Spleen (tissue), 13 donors: ENCODE measurements at places on chromosomes 11 and 22. TPM values are rescaled to one million over a fixed set of nuclear protein-coding genes. Genes with fewer than 3 reads are reported as not detected.

DNA sequence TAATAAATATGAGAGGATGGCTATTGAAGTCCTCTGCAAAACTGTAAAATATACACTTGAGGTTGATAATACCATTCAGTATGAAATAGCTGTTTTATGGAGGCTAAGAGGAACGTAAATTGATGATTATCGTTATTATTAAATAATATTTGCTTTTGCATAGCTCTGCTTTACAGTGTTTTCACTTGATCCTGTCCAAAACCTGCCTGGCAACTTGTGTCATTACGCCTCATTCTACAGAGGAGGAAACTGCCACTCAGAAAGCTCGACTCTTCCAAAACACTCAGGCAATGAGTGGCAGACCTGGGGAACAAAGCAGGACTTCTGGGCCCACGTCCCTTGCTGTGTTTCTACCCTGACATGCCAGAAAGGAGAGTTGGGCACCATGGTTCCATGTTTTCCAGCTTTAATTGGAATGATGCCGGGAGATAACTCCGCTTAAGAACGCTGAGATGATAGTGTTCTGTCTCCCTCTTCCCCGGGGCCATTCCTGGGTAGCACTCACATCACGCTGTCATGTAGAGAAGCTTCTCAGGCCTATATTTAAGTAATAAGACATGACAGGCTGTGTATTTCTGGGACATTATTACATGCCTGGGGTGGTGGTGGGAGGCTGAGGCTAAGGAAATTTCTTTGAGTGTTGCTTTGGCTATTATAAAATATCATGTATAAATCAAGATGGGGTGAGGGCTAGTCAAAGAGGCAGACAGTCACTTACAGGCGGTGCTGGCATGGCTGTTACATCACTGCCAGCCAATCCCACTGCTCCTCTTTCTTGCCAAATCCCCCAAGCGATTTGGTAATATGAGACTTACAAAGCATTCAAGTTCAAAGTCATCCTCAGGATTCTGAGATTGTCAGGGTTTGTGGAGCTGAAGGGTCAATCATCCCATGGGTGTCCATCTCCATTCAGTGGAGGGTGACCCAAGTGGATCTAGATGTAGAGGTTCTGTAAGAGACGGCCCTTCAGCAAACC is 501.7 kb downstream of the INSC start:
- no peak for DNase-seq

DNA sequence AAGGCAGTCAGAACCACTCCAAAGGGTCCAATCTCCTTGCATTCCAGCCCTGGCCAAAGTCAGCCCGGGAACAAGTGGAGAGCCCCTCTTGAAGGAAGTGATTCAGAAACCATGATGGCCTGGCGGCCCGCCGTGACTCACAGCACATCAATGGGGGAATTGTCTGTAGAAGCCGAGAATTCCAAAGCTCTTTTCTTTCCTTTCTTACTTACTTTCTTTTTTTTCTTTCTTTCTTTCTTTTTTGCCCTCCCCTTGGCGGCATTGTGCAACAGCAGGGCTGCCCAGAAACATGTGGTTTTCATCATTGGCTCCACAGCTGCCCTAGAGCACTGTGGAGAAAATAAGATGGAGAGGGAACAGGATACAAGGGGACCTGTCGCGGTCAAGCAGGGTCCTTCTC is 140.2 kb upstream of the TIMP3 start:
- DNase-seq: no peak

Gene MRGPRE
- total RNA-seq: 1.6 TPM

GRCh38 chr22:19088866-19089595 is 33.2 kb downstream of the DGCR2 start:
- no peak for DNase-seq

DNA sequence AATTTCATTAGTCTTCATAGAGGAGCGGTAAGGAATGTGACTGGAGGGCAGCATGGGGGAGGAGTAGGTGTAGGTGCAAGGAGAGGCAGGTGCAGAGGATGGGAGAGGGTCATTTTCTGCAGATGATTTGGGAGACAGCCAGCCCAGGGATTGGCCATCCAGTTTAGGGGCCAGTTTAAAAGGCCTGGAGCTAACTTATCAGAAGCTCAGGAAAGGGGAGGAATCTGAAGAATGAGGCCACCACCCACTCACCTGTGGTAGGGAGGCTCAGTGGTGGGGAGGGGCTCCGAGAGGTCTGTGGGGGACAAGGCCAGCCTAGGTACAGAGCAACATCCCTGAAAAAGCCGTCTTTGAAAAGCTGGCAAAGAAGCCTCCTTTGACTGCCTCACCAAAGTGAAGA is 110.8 kb upstream of the TMEM45B start:
- DNase-seq: no peak

GRCh38 chr22:23223569-23224317 is 43.4 kb downstream of the BCR start:
- DNase-seq: peak; percentile 85

DNA sequence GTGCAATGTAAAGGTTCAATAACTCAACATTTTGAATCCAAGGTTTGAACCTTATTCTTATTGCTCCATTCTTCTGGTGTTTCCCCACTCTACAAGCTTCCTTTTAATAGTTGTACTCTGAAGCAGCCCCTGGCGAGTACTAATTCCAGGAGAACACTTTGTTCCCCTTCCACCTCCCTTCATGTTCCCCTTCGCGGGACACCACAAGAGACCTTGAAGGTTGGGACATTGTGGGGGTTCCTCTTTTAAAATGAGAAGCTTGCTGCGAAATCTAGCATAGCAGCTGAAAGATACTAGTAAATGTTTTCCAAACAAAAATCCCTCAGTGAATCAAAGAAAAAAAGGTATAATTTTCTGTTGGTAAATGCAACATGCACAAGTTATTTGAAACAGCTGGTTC is 626.3 kb upstream of the LRRC4C start:
- DNase-seq: no peak

DNA sequence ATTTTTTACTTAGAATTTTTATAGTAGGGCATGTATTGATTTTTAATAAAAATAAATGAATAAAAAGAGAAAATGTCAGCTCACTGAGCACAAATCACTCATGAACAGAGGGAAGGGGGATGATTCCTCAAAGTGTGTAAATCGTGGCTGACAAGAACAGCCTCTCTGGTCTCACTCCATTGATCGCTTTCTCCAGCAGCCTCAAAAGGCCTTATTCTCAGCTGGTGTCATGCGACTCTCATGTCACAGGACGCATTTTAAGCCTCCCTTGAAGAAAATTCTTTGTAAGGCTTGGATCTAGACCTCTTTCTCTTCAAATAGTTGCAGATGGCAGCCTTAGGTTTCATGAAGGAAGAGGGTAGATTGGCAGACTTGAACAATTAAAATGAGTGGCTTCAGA is 33.9 kb upstream of the SLC5A12 start:
- no peak for DNase-seq

DNA sequence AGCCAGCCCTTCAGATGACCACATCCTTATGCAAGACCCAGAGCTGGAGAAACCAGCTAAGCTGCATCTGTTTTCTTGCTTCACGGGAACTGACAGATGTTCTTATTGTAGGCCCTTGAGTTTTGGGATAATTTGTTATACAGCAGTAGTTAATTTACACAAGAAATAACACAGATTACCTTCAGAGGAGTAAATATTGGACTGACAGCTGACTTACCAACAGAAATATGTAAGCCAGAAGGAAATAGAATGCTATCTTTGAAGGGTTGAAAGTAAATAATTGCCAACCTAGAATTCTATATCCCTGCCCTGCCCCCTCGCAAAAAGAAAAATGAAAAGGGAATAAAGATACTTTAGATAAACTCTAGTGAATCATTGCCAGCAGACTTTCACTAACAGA is 124.1 kb downstream of the WNT7B start:
- no peak for DNase-seq

DNA sequence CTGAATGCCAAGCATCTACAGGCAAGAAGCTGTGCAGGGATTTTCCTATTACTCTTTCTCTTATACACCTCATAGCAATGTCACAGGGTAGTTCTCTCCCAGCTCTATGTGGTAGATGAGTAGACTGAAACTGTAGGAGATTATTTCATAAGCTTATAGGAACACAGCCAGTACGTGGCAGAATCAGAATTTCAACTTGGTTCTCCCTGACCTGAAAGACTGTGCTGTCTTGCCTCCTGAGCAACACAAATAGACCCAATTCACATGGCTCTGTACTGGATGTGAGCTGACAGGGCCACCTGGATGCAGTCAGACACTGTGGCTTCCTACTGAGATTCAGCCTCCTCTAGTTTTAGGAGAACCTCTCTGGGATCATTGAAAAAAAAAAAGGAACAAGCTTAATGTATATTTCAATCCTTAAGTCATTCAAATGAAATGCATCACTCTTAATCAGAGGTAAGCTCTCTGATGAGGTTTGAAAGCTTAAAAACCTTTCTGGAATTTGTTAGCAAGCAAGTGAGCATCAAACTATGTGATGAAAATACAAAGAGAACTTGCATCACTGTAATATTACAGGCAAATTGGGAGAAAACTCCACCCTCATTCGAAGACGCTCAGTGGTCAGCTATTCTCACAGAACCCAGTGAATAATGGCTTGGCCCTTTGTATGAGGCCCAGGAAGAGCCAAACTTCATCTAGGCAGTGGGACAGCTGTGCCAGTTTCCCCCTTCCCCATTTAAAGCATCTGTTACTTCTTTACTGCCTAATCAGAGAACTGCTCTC is 1039.3 kb downstream of the NTM start:
- no peak for DNase-seq

Gene SMTNL1
- total RNA-seq: not detected

DNA sequence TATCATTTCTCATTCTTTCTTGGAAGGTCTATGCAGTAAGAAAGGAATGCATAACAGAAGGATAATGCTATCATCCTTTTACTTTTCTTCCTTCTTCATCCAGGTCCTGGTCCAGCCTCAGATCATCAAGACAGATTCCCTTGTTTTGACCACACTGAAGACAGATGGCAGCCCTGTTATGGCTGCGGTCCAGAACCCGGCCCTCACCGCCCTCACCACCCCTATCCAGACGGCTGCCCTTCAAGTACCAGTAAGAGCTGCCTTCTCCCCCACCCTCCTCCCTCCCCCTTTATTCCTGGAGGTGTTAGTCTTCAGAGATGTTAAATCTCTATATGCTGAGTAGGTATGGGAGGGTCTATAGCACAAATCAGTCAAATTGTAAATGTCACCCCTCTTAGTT is 37.9 kb downstream of the SREBF2 start:
- DNase-seq: no peak

Gene VPS26B
- total RNA-seq: 48.9 TPM

- no peak for DNase-seq
Measured at GRCh38 chr11:35242412-35243242, 103.7 kb downstream of the CD44 start.

Gene PHOX2A
- total RNA-seq: not detected

Gene PDGFD
- 2.6 TPM for total RNA-seq
